ENCODE measurements at places on chromosomes 1 and 21.

DNA sequence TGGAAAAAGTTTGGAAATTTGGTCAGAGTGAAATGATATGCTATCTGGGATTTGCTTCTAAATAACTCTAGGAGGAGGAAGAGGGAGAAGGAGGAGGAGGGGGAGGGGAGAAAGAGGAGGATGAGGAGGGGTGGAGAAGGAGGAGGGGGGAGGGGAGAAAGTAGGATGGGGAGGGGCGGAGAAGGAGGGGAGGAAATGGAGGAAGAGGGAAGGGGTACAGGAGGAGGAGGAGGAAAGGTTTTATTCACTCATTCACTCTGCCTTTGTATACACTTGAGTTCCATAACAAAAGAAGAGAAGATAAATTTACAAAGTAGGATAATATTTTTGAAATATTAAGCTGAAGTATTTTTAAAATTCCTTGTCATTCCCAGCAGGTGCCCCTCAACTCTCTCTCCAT is 6.3 kb upstream of the VPS26C start:
- DNase-seq, result no peak

DNA sequence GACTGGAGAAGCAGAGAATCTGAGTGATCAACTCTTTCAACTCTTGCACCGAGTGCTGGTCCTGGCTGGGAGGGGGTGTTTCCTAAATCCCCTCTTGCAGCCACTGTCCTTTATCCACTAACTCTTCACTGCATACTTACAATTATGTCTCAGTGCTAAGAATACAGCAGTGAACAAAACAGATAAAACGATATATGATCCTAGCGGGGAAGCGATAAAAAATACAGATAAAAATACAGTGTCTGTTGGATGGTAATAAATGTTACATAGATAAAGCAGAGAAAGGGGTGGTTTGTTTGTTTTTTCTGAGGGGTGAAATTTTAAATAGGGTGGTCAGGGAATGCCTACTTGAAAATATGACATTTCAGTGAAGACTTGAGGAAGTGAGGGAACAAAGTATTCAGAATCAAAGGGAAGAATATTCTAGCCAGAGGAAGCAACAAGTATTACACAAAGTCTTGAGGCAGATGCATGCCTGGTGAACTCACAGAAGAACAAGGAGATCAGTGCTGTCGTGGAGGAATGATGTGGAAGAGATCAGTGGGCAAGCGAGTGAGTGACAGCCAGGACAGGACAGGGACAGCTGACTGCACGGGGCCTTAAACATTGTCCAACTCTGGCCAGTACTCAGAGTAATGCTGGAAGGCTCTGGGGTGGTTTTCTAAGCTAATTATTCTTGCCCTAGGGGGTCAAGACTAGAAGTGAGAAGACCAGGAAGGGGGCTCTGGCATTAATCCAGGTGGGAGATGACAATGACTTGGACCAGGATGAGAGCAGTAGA is 110.0 kb downstream of the APP start:
- DNase-seq, result no peak

DNA sequence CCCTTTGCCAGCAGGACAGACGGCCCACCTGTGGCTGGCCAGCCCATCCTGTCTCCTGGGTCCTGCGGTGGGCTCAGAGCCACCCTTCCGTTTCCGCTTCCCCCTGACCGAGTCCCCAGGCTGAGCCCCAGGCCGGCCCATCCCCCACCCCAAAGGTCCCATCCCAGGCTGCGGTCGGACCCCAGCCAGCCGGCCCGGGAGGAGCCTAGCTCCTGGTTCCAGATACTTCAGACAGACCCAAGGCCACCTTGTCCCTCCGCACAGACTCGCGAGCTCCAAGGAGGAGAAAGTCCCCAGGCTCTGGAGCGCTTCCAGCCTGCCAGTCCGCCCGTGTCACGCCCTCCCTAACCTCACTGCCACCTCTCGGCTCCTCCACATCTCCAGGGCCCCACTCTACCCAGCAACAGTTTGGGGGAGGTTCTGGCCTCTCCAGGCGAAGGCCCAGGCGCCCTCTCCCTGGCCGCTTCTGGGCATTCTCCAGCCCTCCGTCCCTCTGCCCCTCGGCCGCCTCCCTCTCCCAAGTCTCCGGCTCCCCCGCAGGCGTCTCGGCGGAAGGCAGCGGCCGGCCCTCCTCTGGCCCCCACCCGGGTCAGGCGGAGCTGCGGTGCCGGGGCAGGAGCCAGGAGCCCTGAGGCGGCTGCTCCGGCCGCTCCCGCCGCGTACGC is 835 bp downstream of the LRRN2 start:
- DNase-seq, result no peak

GRCh38 chr21:18529254-18529653 is 125.7 kb upstream of the TMPRSS15 start:
- DNase-seq, result no peak

DNA sequence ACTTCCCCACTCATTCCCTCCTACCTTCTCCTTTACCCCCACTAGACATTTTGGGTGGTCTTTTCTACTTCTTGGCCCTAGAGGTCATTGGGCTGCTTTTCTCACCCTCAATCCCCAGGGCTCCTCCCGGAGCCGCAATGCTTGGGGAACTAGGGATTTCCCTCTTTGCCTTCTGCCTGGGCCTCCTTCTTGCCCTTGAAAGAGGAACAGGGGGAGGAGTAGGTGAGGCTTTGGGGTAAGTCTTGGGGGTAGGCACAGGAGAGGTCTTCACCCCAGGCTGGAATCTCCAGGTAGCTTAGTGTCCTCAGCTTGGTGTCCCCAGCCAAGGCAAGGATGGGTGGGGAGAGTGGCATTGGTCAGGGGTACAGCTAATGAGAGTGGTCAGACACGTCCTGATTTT is 56.2 kb upstream of the EPS8L3 start:
- peak; percentile 93 for DNase-seq

All from vagina (tissue), 2 donors.